ENCODE measurements at places on chromosomes 5 and 9.

DNA sequence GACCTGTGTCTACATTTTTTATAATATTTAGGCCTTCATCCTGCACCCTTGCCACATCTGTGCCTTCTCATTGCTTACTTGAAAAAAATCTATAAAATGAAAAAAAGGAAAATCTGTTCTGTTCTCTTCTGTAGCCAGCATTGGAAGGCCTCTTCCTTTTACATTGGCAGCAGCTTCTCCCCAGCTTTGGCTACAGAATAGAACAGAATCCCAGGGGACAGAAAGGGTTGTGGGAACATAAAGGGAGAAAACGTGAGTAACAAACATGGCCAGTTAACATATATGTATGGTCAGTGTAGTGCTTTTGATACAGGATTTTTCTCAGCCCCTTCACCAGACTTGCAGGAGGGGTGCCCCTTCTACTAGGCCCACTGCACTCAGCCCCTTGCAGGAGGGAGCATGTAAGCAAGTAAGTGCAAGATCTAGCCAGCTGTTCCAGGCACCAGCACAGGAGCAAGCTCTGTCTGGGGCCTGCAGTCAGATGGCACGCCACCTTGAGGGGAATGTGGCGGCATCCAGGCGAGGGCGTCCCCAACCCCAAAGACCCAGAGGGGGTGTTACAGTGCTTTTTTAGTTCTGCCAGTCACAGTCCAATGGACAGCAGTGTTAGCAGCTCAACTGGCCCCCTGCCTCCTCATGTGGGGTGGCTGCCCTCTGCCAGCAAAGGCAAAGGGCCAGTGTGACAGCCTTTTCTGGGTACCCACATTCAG, 330.5 kb upstream of the ZNF462 start:
- no peak for DNase-seq

DNA sequence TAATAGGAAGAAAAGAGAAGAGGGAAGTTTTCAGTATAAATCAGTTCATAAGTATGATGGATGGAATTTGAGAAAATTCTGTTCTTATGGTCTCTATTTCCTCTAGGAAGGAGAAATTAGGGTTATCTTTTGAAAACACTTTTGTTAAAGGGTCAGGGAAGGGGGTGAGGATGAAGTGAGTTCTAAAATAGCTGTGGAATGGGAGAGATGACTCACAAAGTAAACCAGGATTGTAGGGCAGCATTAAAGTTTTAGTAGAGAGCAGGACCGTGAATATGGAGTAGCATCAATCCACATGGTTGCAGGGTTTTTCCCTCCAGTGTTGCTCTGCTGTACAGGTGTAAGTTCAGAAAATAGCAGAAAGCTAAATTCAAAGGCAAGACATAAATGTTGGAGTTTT, 32.4 kb downstream of the MUSK start:
- no peak for DNase-seq

GRCh38 chr9:68533678-68534077, 7.0 kb downstream of the TMEM252 start:
- no peak for DNase-seq

DNA sequence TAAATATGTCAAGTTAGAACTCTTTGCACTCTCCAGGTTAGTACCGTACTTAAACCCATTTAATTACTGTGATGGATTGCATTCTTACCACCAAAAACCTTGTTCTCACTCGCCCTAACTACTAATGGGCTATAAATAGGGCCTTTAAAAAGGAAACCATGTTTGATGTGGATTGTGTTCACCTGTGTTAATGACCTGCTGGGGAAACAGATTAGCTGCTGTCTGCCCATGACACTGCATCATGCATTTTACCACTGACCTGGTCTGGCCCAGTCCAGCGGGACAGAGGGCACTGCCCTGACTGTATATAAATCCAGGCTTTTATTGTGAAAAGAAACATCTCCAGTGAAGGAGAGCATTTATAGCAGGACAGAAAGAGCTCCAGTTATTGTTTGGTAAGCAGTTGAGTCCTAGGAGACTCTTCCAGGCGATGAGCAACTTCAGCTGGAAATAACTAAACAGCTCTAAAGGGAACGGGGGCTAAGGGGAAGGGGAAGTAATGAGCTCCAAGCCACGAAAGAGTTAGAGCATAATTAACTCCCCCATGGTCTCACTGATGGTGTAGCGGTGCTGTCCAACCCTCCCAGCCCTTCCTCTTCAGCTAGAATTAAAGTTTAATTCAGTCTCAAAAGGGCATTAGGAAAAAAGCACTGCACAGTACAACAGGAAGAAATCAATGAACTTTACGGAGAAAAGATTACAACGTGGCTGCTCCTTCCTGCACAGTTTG, 303.1 kb downstream of the ENC1 start:
- DNase-seq: no peak

GRCh38 chr5:125045646-125046045, 299.2 kb upstream of the ZNF608 start:
- no peak for DNase-seq

Measured in iPS DF 19.7 (cell line).